ENCODE measurements at places on chromosomes 7 and 10.

- H3K27me3 ChIP-seq: no peaks in the 10 kb centered on the region
- H3K4me3 ChIP-seq: no peak overlapping the region
- no peak for DNase-seq
- H3K27ac ChIP-seq: no peak overlapping the region
- peaks cover 4% of the 10 kb centered on the region for H3K4me1 ChIP-seq
Observed at GRCh38 chr7:81399471-81399870, 370.4 kb downstream of the HGF start.

GRCh38 chr7:125316466-125316865 lies 386.8 kb upstream of the POT1 start:
- H3K27ac ChIP-seq: no peak overlapping the region
- no peak overlapping the region for H3K4me3 ChIP-seq
- DNase-seq: no peak
- no peaks in the 10 kb centered on the region for H3K27me3 ChIP-seq
- H3K4me1 ChIP-seq: no peaks in the 10 kb centered on the region
- no peaks in the 10 kb centered on the region for H3K36me3 ChIP-seq

DNA sequence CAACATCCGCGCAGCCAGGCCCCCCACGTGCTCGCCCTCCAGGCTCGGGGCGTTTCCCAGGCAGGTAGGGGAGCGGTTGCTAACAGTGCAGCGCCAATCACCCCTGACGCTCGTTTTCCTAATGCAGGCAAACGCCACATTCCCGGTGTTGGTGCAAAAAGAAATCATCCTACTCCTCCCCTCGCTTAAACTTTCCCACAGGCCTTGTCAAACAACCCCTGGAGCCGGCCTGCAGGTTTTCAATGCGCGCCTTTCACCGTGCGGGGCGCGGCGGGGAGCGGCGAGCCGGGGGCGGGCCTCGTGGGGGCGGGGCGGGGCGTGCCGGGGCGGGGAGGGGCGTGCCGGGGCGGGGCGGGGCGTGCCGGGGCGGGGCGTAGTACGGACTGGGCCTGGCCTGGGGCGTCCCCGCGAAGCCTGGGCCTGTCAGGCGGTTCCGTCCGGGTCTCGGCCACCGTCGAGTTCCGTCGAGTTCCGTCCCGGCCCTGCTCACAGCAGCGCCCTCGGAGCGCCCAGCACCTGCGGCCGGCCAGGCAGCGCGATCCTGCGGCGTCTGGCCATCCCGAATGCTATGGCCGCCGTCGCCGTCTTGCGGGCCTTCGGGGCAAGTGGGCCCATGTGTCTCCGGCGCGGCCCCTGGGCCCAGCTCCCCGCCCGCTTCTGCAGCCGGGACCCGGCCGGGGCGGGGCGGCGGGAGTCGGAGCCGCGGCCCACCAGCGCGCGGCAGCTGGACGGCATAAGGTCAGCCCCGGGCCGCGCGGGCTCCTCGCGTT lies at the start of gene ECHDC3:
TSS of gene ECHDC3 (plus strand) at position 374 of the 770 bp plus-strand sequence. CDS start at position 569, 195 bp downstream.
- peak within 1 kb of the TSS; percentile 37 for H3K27ac ChIP-seq
- DNase-seq: peak; percentile 26
- no peaks in the 10 kb centered on the region for H3K27me3 ChIP-seq
- peaks cover 21% of the 10 kb centered on the region for H3K4me1 ChIP-seq

GRCh38 chr7:64793106-64793755 lies 997 bp upstream of the ZNF138 start:
- H3K36me3 ChIP-seq: peaks cover 14% of the 10 kb centered on the region
- DNase-seq: no peak
- peaks cover 14% of the 10 kb centered on the region for H3K27me3 ChIP-seq

GRCh38 chr10:50577010-50577409 lies 46.7 kb downstream of the SGMS1 start:
- no peak for DNase-seq
- H3K4me3 ChIP-seq: no peak overlapping the region
- peaks cover 23% of the 10 kb centered on the region for H3K4me1 ChIP-seq
- no peaks in the 10 kb centered on the region for H3K27me3 ChIP-seq

DNA sequence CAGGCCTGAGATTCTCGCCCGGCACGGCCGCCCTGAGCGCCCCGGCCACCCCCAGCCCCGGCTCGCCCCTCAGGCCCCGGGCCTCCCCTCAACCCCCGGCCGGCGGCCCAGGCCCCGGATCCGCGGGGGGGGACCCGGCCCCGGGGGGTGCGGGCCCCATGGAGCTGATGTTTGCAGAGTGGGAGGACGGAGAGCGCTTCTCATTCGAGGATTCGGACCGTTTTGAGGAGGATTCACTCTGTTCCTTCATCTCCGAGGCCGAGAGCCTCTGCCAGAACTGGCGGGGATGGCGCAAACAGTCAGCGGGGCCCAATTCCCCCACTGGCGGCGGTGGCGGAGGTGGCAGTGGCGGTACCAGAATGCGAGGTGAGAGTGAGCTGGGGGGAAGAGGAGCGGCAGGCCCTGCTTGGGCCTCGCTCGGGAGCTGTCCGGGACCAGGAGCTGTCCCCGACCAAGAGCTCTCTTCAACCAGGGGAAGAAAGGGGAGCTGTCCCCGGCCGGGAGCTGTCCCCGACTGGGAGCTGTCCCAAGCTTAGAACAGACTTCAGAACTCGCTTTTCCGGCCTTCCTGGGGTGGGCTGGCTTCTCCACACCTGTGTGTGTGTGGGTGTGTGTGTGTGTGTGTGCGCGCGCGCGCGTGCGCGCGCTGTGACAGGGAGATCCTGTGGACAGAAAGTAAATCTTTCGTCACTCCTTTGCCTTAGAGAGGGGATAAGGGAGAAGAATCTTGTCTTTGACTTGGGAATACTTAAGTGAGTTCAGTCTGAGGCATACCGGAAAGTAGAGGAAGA lies 510 bp downstream of the ZSWIM8 start:
- DNase-seq: no peak
- peak overlapping the region; percentile 100 for H3K4me3 ChIP-seq
- H3K27ac ChIP-seq: peak overlapping the region; percentile 21
- peaks cover 60% of the 10 kb centered on the region for H3K4me1 ChIP-seq
- no peaks in the 10 kb centered on the region for H3K27me3 ChIP-seq
- H3K36me3 ChIP-seq: peaks cover 5% of the 10 kb centered on the region

DNA sequence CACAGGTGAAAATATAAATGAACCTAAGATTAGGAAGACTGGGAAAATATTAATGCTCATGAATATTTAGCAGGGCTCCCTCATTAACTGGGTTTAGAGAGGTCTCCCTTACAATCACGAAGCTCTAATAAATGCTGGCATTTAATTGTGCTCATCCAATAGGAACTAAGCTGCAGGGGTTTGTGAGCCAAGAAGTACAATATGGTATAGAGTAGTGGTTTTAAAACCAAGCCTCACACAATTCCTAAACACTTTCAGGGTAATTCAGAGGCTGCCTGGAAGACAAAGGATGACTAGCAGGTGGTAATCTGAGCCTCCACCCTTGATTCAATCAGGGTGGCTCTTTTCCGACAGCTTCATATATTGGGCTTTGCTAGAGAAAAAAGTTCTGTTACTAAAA lies 103.3 kb downstream of the GPAM start:
- no peaks in the 10 kb centered on the region for H3K4me1 ChIP-seq
- H3K4me3 ChIP-seq: no peak overlapping the region
- H3K36me3 ChIP-seq: no peaks in the 10 kb centered on the region
- no peak overlapping the region for H3K27ac ChIP-seq
- peaks cover 5% of the 10 kb centered on the region for H3K27me3 ChIP-seq
- DNase-seq: no peak

- H3K27me3 ChIP-seq: no peaks in the 10 kb centered on the region
- peak overlapping the region; percentile 52 for H3K4me3 ChIP-seq
- H3K27ac ChIP-seq: no peak overlapping the region
- H3K4me1 ChIP-seq: peaks cover 37% of the 10 kb centered on the region
Observed at GRCh38 chr7:48087349-48087748, 1.7 kb upstream of the UPP1 start.

DNA sequence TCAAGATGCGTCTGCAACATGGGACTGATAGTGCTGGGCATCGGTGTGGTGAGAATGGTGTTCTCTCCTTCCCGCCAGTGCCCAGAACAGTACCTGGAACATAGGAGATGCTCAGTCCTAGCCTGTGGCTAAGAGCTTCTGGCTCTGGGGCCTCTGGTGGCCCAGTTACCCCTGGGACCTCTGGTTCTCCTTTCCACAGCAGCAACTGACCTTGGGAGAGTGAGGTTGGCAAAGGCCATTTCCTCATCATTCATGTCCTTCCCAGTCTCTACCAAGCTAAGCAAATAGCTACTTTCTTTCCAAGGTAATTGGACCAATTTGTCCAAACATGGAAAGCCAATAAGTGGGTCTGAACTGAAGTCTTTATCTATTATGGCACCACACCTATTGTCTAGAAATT lies 11.6 kb upstream of the GOLGA7B start:
- DNase-seq: no peak
- H3K4me3 ChIP-seq: no peak overlapping the region
- H3K4me1 ChIP-seq: no peaks in the 10 kb centered on the region
- no peak overlapping the region for H3K27ac ChIP-seq

- no peaks in the 10 kb centered on the region for H3K36me3 ChIP-seq
- no peak for DNase-seq
- no peaks in the 10 kb centered on the region for H3K27me3 ChIP-seq
- peaks cover 8% of the 10 kb centered on the region for H3K4me1 ChIP-seq
- no peak overlapping the region for H3K4me3 ChIP-seq
Observed at GRCh38 chr7:79823246-79823951, 311.2 kb upstream of the GNAI1 start.

All from neural crest cell (in vitro differentiated cells).